Osteocyte (in vitro differentiated cells): ENCODE measurements at places on chromosomes 7 and 10. TPM values are rescaled to one million over a fixed set of nuclear protein-coding genes. Genes with fewer than 3 reads are reported as not detected.
A peak's percentile ranks its signal among the peaks of the same experiment; 100 is the strongest.

AEBP1 gene
- 781 and 794 TPM in 2 replicates for total RNA-seq

- no peaks in the 10 kb centered on the region for H3K36me3 ChIP-seq
- no peaks in the 10 kb centered on the region for H3K4me1 ChIP-seq
- H3K27me3 ChIP-seq: peaks cover 3% of the 10 kb centered on the region
Measured at GRCh38 chr10:11433657-11434056, 177.8 kb downstream of the USP6NL start.

DNA sequence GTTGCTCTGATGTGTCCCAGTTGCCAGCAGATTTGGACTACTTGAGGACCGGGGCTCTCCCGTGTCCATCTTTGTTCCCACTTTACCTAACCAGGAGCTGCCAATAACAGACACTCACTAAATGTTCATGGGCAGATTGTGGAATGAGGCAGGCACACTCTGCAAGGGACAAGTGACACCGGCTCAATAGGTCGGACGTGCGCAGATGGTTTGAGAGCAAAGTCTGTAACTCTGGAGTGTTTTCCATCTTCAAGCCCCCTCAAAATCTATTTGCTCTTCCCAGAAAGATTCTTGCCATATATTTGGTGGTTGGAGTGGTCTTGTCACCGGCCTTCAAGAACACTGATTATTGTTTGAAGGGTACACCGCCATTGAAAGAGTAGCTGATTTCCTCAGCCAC lies 47.2 kb downstream of the THNSL1 start:
- H3K4me1 ChIP-seq: peaks cover 63% of the 10 kb centered on the region
- DNase-seq: no peak
- no peaks in the 10 kb centered on the region for H3K36me3 ChIP-seq
- no peak overlapping the region for H3K4me3 ChIP-seq

DNA sequence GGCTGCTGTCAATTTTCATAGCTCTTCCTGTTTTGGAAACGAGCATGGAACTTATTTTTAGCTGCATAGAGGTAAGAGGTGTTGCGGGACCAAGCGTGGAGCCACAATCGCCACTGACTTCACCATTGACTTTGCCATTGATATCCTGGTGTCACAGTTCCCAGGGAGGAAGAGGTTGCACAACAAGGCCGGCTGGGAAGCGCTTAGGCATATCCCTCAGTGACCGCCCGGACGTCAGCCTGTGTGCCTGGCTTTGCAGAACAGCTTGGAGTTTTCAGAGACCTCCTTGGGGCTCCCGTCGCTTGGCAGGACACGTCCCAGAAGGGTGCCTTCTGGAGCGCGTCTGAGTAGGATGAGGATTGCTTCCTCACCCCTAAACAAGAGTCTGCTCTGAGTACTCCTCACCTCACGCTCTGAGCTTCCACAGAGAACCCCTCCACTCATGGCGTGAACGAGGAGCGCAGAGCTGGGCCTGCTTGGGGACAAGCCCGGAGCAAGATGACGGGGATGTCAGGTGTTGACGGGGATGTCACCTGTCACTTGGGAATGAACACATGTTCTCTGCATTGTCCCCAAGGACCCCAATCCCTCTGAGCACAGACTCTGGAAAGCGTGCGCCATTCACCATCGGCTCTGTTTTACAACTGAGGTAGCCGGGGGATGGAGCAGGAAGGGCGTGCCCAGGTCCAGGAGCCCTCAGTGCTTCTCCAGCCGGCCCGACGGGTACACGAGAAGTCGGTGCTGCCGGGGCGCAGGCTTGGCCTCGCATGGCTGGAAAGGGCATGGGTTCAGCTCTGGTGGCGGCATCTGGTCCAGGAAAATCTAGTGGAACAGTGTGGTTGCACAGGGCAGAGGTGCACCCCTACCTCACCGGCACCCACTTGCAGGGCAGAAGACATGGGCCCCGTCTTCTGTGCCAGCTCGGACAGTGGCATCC lies 192.3 kb upstream of the SHH start:
- DNase-seq: peak; percentile 82
- no peak overlapping the region for H3K4me3 ChIP-seq
- no peaks in the 10 kb centered on the region for H3K4me1 ChIP-seq
- no peak overlapping the region for H3K27ac ChIP-seq
- H3K27me3 ChIP-seq: no peaks in the 10 kb centered on the region
